A549 treated with Hydrocortisone at 1 μM for 4 hours (cell line): ENCODE measurements at places on chromosomes 4 and X. TPM values are rescaled to one million over a fixed set of nuclear protein-coding genes. Genes with fewer than 3 reads are reported as not detected.

The UCP1 gene
- total RNA-seq = not detected in 5 replicates

The IL2RG gene
- 0.09 to 0.32 TPM (median 0.23 TPM) in 3 of 5 replicates, not detected in the others for total RNA-seq

The MAGEA12 gene
- total RNA-seq = 0.09 to 0.22 TPM (median 0.14 TPM) in 5 replicates

The FRMPD3 gene
- total RNA-seq = 0.07 to 0.14 TPM (median 0.09 TPM) in 5 replicates
